ENCODE measurements at places on chromosomes 11 and 22. TPM values are rescaled to one million over a fixed set of nuclear protein-coding genes. Genes with fewer than 3 reads are reported as not detected.

The DBX1 gene
- total RNA-seq: not detected

The TMPRSS5 gene
- 0.36 TPM for total RNA-seq

The NXPE1 gene
- not detected for total RNA-seq

The NR1H3 gene
- total RNA-seq: 18.6 TPM

The VPREB1 gene
- not detected for total RNA-seq

The USP28 gene
- total RNA-seq: 21.8 TPM

The PNPLA5 gene
- not detected for total RNA-seq

The OR52H1 gene
- total RNA-seq: 0.29 TPM

The CRYBB2 gene
- not detected for total RNA-seq

The TSPAN18 gene
- total RNA-seq: 5.8 TPM

The YPEL4 gene
- 0.72 TPM for total RNA-seq

The MPST gene
- total RNA-seq: 82.5 TPM

The MPZL3 gene
- 1.8 TPM for total RNA-seq

The KRTAP5-7 gene
- 0.59 TPM for total RNA-seq

The HIRA gene
- total RNA-seq: 22.1 TPM

The OR5A1 gene
- total RNA-seq: not detected

The B3GAT1 gene
- not detected for total RNA-seq

The PTPRJ gene
- total RNA-seq: 10.9 TPM

The NCF4 gene
- total RNA-seq: 0.36 TPM

The OR8D4 gene
- total RNA-seq: under 0.01 TPM

The FOLR2 gene
- not detected for total RNA-seq

The TMPRSS4 gene
- total RNA-seq: not detected

The ROBO4 gene
- 0.59 TPM for total RNA-seq

Measured in osteoblast (primary cell).